GM20000 (cell line): ENCODE measurements at places on chromosomes 16 and 17.

DNA sequence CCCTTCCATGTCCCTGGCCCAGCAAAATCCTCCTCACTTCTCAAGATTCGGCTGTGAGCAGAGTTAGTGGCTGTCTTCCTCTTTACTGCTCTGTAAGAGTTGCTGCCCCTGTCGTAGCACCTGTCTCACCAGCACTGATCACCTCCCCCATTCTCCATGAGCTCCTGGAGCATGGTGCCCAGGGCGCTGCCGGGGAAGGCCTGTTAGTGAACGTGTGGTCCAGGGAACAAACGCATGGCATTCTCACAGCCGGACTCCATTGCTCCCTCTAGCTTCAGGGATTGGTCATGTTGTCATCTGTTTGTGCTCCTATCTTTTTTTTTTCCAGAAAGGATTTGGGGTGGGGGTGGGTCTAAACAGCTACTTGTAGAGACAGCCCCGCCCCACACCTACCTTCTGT lies 141.2 kb downstream of the CMIP start:
- DNase-seq = no peak

DNA sequence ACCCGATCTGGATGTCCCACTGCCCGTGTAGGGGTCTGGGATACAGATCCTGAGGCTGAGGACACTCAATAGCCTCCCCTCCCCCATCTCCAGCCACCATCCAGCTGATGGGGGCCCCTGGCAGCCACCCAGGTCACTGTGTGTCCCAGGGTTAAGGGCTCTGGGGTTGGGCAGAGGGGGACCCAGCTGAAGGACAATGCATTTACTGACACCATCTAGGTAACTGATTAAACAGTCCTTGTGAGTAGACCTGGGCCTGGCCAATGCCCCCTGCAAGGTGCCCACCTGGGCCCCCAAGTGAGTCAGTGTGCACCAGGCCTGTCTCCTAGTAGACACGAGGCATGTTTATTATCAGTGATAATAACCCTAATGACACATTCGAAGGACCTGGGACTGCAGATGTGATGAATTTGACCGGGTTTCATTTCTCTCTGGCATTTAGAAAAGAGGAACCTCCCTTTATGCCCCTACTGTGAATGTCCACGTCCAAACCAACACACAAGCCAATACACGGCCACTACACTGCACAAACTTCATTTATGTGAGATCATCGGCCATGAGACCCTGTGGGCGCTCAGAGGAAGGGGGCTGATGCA lies 261.9 kb upstream of the FOXF1 start:
- DNase-seq = no peak

DNA sequence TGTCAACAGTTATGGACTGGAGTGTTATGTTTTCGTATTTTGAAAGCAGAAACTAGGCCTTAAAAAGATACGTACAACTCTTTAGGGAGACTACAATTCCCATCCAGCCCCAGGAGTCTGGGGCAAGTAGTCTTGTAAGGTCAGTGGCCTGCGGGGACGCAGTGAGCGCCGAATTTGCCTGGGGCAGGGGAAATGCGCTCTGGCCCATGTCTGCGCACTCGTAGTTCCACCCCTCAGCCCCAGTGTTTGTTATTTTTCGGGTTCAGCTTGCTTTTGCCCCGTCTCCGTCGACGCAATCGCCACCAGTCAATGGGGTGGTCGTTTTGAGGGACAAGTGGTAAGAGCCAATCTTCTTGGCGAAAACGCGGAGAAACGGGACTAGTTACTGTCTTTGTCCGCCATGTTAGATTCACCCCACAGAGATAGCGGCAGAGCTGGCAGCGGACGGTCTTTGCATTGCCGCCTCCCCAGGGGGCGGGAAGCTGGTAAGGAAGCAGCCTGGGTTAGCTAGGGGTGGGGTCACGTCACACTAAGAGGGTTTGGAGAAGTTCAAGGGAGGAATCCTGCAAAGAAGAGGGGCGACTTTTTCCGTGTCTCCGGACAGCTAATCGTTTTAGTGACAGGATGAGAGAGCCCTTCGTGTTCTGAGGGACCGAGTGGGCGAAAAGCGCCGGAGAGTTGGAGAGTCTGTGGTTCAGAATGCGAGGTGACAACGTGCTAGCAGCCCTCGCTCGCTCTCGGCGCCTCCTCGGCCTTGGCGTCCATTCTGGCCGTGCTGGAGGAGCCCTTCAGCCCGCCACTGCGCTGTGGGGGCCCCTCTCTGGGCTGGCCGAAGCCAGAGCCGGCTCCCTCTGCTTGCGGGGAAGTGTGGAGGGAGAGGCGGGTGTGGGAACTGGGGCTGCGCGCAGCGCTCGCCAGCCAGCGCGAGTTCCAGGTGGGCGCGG lies 1.1 kb upstream of the BRCA1 start:
- no peak for DNase-seq

GRCh38 chr16:28985211-28986041 lies 574 bp downstream of the LAT start:
- no peak for DNase-seq

GRCh38 chr16:75280331-75280804 lies 28.9 kb upstream of the BCAR1 start:
- no peak for DNase-seq

DNA sequence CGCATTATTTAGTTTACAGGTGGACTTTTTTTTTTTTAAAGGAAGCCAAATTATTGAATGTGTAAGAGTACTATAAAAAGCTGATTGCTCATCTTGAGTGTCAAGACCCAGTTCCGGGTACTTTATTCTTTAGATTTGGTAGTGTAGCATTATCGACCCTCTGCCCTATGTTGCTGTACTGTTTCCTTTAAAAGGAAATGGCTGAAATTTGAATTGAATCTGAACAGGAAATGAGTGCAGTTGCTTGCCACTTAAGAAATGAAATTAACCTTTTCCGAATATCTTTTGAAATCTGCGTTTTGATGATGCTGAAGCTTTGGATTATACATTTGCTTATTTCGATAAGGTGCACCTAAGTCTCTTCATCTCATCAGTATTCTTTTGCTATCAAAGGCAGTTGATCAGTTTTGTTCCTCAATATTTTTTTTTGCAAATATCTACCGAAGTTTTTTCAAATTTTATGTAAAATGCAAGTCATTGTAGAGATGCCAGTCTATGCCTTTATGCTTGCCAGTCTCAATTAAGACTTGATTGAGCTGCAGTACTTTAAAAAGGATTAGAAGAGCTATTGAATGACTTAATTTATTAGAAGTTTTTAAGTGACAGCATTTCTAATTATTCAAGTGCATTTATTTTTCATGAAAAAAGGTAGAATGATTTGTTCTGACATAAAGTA lies 1.8 kb downstream of the GGNBP2 start:
- DNase-seq = no peak

GRCh38 chr16:84390131-84390785 lies 21.9 kb downstream of the ATP2C2 start:
- no peak for DNase-seq

DNA sequence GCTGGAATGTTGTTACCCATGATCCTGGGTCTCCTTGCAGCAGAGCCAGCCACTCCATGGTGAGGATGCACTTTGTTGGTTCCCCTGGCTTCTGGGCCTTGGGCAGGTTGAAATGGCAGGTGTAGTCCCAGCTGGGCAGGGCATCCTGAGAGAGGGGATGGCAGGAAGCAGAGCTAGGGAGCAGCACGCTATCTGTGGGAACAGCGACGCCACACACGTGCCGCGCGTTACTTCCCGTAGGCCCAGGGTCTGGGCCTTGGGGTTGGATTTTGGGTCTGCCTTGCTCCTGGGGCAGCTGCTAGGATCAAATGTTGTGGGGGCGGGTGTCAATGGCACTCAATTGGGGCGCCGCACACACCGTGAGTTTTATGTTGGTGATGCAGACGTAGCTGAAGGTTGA lies 368.0 kb downstream of the CPPED1 start:
- no peak for DNase-seq

- DNase-seq = no peak
Measured at GRCh38 chr17:21467739-21468490, 91.8 kb downstream of the KCNJ12 start.

- DNase-seq = no peak
Measured at GRCh38 chr16:87918866-87919680, 17.3 kb downstream of the CA5A start.

GRCh38 chr17:8712698-8713097 lies 31.9 kb downstream of the CCDC42 start:
- DNase-seq = no peak

DNA sequence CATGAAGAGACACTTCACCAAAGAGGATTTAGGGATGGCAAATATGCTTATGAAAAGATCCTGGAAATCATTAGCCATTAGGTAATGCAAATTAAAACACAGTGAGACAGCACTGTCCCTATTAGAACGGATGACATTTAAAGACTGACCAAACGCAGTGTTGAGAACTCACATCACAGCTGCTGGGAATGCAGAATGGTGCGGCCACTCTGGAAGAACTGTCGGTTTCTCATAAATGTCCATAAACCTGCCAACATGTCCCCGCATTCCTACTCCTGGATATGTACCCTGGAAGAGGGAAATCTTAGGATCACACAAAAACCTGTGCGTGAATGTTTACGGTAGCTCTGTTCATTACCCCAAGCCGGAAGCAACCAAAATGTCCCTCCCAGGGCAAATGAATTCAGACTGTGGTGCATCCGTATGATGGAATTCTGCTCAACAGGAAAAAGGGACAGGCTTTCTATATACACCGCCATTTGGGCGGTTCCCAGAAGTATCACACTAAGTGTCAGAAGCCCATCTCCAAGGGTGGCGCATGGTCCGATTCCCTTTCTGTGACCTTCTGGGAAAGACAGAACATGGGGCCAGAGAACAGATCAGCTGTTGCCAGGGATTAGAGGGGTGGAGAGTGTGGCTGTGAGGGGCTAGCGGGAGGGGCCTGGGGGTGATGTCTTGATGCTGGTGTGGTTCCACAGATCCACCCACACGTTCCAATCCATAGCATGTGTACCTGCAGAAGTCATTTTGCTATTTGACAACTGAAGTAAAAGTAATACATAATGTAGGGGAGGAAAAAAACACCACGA lies 197.2 kb upstream of the CHMP6 start:
- no peak for DNase-seq

DNA sequence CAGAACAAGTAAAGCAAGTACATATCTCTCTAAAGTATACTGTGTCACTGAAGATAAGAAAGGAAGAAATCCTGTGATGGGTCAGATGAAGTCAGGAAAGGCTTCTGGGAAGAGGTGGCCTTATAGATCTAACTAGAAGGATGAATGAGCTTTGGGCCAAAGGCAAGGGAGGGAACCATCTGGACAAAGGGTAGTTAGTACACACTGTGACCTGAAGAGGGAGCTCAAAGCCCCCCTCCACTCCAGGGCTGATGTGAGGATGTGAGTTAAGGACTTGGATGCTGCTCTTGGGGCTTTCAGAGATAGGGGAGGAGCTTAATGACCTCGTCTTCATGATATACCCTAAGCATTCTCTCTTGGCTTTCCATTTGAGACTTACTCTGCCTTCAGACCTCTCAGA lies 185.3 kb upstream of the CACNG3 start:
- peak; percentile 63 for DNase-seq

DNA sequence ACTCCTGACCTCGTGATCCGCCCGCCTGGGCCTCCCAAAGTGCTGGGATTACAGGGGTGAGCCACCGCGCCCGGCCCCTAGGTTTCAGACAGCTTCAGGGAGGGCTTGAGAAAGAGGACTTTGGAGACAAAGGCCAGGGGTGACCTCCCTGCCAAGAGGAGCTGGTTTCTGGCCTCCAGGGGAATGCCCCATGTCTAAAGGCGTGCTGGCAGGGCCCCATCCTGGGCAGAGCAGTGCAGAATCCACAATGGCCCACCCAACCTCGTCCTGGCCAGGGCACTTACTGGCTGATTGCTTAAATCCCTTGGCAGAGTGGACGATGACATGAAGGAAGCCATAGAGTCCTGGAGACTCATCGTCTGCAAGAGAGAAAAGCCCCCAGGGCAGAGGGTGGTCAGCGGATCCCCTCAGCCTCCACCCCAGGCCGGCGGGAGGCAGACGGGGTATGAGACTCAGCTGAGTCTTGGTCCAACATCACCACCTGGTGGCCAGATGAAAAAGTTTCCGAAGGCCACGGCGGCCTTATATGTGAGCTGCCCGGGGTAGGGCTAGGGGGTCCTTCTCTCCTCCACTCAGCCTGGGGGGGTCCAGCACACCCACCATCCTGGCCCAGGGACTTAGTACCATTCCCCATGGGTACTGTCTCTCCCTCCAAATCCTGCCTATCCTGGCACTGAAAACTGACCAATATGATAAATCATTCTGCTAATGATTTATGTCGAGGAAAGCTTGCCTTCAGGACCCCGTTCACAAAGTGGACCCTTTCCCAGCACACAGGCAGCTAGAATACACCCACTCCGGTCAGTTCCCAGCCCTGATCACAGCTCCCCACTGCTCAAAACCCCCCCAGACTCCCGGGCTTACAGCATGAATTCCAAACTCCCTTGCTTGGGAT lies 59.1 kb downstream of the TIMM22 start:
- DNase-seq = peak; percentile 78

DNA sequence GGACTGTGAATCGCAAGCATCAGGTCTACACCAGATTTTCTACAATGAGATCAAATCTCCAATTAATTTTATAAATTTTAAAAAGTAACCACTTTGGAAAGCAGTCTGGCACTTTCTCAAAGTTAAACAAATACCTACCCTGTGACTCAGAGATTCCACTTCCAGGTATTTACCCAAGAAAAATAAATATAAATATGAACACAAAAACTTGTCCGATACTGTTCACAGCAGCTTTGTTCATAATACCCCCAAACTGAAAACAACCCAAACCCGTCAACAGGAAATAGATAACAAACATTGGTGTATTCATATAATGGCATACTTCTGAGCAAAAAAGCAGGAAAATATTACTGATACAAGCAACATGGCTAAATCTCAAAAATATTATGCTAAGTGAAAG lies 12.1 kb downstream of the ZDHHC7 start:
- DNase-seq = no peak

DNA sequence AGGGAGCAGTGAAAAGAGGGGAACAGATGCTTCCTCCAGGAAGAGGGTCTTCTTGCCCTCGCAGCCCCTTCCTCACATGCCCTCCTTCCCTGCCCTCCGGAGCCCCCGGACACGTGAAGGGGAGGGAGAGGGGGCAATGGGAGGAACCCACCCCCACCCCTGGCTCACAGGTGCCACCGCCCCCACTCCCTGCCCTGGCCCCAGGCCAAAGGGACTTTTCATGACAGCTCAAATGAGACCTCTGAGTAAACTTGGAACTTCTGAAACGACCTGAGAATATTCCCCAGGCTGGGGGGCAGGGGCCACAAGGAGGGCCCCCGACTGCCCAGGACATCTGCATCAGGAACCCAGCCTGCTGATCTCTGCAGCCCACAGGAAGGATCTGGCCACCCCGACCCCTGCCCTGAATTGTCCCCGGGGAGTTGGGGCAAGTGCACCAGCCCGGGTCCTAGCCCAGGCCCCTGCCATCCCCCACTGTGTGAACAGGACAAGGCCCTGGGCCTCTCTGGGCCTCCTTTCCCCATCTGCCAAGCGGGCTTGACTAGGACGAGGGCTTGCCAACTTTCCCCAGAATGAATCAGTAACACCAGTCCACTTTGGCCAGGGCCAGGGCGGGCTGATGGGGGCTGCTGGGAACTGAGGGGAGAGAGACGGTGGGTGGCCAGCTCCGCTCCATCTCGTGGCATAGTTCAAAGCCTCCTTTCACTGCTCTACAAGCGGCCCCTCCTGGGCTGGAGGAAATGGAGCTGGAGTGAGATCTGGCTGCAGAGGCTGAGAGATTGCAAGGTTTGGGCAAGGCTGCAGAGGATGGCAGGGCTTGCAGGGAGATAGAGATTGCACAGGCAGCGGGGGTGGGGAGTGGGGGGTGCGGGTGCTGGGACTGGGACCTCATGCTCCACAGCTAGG lies 3.8 kb downstream of the IL21R start:
- DNase-seq = peak; percentile 39

GRCh38 chr17:77688369-77688768 lies 270.1 kb upstream of the TNRC6C start:
- DNase-seq = no peak
